Placental pericyte (primary cell): ENCODE measurements at places on chromosomes 2 and 18. TPM values are rescaled to one million over a fixed set of nuclear protein-coding genes. Genes with fewer than 3 reads are reported as not detected.

CAPN14 gene
- 0.14 TPM in 1 of 2 replicates, not detected in the other for total RNA-seq

LIMS4 gene
- total RNA-seq, result 18.6 and 22.8 TPM in 2 replicates

PLEKHH2 gene
- total RNA-seq, result 1.1 and 3.4 TPM in 2 replicates

HOXD13 gene
- not detected in 2 replicates for total RNA-seq

TMEM163 gene
- total RNA-seq, result not detected in 2 replicates

EVX2 gene
- not detected in 2 replicates for total RNA-seq

ADAM23 gene
- 3.9 and 11.6 TPM in 2 replicates for total RNA-seq

TMEFF2 gene
- under 0.01 TPM in 1 of 2 replicates, not detected in the other for total RNA-seq

IL1F10 gene
- not detected in 2 replicates for total RNA-seq

GKN1 gene
- total RNA-seq, result 0.22 TPM in 1 of 2 replicates, not detected in the other

APLF gene
- total RNA-seq, result 6.8 and 6.9 TPM in 2 replicates

ATP5MC3 gene
- 56.2 and 150 TPM in 2 replicates for total RNA-seq

CYP26B1 gene
- under 0.01 and 4.9 TPM in 2 replicates for total RNA-seq

SPR gene
- total RNA-seq, result 15.7 and 16.2 TPM in 2 replicates

ITGA4 gene
- total RNA-seq, result 27.8 and 117 TPM in 2 replicates

CHRNG gene
- not detected in 2 replicates for total RNA-seq

HOXD11 gene
- total RNA-seq, result 0.22 and 5.4 TPM in 2 replicates

DSG1 gene
- not detected in 2 replicates for total RNA-seq

WIPF1 gene
- total RNA-seq, result 4.6 and 17.8 TPM in 2 replicates

ALKAL2 gene
- not detected in 2 replicates for total RNA-seq

STPG4 gene
- total RNA-seq, result 0.66 and 1.6 TPM in 2 replicates

CFAP65 gene
- not detected in 2 replicates for total RNA-seq

LPIN1 gene
- 37.2 and 73.1 TPM in 2 replicates for total RNA-seq

AGXT gene
- not detected in 2 replicates for total RNA-seq
